ENCODE measurements at places on chromosomes 16 and 17.

GRCh38 chr17:2853283-2854142 is 57.3 kb downstream of the RAP1GAP2 start:
- DNase-seq = no peak

GRCh38 chr16:2042986-2043666 is 4.5 kb downstream of the NTHL1 start:
- no peak for DNase-seq

- no peak for DNase-seq
These were observed 54.4 kb upstream of the YPEL2 start for GRCh38 chr17:59277031-59277430.

- DNase-seq = no peak
These were observed at the start of gene LHX1 for GRCh38 chr17:36937001-36937958. LHX1 (plus strand) TSS chr17:36937475; CDS start chr17:36938198, 723 bp downstream.

DNA sequence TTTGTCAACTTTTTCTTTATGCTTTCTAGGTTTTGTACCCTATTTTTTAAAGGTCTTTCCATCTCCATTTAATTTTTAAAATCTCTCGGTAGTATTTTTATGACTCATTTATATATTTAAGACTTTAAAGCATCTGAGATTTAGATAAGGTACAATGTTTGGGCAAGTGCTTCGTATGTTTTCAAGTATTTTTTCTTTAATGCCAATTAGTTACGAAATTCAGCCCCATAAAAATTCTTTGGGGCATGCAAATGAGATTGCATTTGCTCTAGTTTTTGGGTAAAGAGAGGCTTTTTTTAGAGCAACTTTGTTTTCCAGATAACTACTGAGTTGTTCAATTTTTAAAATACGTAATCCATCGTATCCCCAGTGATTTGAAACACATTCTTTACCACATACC is 65.3 kb upstream of the CRHR1 start:
- no peak for DNase-seq

GRCh38 chr16:19232988-19233387 is 52.5 kb upstream of the CLEC19A start:
- peak; percentile 26 for DNase-seq

DNA sequence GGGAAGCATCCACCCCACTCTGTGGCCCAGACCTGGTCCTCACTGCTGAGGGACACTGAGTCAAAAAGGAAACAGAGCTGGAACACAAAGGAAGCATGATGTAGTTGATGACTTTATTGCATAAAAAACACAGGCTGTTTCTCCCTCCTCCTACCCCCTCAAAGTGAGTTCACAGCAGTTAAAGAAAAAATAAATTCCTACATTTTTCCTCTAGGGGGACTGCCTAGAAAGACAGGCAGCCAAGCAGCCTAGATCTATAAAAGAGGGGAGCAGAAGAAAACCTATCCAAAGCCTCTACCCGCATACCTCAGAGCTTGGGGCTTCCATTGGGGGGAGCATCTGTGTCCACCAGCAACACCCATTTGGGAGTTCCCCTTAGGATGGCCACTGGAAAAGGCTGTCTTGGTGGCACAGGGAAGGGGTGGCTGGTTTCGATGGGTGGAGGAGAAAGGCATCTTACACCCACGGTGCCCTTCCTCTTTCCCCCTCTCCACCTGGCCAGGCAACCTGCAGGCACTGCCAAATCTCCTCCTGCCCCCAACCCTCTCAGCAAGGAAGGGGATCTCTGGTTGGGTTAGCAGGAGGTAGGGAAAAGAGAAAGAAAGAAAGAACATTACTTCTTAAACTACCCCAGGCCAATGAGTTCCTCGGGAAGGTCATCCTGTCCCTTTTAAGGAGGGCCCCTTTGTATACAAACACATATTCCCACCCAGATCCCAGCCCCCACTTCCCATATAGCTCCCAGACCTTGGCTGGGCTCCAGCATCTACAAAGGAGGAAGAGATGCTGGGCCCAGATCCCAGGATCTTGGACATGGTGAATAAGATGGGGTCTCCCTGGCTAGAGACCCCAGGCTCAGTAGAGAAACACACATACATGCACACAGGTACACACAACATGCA is 4.0 kb upstream of the SCRN2 start:
- no peak for DNase-seq

- no peak for DNase-seq
These were observed 590 bp downstream of the TMEM219 start for GRCh38 chr16:29962344-29962994.

DNA sequence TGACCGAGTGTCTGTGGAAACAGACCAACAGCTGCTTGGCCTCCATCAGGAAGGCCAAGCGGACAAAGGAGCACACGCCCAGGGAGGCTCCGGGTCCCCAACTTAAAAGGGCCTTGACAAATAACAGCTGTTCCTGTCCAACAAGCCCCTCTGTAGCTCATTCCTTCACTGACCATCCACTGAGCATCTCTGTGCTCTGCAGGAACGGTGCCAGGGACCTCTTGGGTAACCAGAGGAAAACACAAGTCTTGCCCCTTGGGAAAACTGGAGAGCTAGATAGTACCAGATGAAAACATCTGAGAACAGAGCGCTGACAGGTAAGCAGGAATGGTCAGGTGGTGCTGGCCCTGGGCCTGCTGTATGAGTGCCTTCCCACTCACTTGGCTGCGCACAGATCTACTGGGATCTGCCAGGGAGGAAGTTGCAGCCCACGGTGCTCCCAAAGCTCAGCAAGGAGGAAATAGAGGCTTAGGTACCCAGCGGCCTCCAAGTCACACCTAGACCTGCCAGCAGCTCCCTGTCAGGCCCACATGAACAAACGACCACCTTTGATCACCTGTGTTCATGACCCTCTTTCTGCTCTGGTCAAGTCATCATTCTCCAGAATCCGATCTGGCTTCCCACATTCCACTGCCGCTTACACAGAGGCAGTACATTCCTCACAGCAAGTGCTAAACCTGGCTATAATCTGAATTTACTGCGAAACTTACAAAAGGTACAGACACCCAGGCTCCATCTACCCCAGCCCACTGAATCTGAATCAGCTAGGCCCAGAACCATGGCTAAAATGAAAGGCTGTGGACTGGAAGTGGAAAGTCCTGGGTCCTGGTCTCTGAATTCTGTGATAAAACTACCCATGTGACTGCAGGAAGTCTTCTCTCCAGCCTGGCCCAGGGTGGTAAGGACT is 12.5 kb downstream of the DCAKD start:
- DNase-seq = no peak

- DNase-seq = no peak
These were observed 63.4 kb downstream of the ANKRD11 start for GRCh38 chr16:89426736-89427530.

DNA sequence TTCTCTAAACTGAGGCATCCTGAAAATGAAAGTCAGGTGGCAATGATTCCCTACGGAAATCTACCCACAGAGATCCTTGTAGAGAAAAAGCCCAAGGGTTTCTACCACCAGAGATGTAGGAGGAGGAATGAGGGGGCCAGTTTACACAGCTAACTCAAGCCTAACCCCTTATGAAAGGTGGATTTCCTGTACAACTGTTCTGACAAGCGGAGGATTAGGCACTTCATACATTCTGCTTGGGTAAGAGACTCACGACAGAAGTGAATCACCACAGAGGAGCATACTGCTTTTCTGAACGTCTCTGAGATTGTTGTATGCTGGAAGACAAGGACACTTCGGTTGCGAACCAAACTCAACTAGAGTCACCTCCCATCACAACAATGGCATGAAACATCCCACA is 72.7 kb downstream of the SMG6 start:
- DNase-seq = no peak

GRCh38 chr16:49911430-49911829 is 55.5 kb upstream of the ZNF423 start:
- no peak for DNase-seq

DNA sequence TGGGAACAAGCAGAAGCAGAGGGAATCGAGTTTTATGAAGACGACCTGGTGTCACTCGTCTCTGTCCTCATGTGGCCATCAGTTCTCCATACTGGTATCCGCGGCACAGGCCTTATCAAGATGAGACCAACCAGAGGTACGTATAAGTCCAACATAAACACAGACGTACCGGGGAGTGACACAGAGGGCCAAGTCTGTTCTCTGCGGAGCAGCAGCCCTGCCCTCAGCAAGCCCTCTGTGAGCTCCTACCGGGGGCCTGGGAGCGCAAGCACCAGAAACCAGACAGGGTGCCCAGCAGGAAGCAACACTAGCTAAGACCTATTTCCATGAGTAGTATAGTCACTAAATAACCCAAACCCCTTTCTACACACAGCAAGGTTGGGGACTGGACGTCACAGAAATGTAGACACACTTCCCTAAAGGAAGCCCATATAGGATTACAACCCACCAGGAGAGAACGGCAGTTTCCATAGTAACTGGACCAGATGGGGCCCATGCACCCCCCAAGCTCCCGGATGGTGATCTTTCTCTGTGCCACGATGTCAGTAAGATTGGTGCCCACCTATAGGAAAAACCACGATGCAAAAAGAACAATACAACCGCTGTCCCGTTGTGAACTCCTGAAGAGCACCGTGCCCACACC is 911 bp downstream of the ARL16 start:
- DNase-seq = no peak

DNA sequence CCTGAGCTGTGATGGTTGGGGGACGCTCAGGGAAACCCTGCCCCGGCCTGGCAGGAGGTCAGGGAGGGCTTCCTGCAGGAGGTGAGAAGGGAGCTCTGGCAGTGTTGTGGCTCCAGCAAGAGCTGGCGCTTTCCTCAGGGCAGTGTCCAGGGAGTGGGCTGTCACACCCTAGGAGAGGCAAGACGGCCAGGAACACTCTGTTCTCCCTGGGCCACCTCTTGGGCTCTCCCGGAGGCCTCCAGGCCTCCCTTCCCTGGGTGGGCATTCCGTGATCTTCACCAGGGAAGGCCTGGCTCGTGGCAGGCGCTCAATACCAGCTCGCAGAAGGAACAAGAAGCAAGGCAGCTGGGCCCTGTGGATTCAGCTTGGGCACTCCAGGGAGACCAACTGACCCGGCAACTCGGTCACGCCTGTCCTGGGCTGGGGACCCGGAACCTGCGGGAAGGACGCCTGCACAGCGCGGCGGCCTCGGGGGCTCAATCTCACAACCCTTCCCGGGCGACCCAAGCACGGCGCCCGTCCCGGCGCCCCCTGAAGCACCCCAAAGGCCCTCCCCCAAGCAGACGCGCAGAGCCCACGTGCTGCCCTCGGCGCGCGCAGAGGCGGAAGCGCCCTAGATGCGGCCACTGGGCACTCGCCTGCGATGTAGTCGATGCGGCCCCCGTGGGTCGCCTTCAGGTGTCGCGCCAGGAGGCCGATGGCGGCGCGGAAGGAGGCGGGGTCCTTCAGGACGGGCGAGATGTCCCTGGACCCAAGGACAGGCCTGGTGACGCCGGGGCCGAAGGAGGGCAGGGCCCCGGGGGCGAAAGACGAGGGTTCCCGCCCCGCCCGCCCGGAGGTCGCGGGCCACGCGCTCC is 588 bp downstream of the APRT start:
- peak; percentile 71 for DNase-seq

GRCh38 chr17:60106340-60107059 is 27.8 kb upstream of the HEATR6 start:
- no peak for DNase-seq

- no peak for DNase-seq
These were observed 262.0 kb downstream of the CPPED1 start for GRCh38 chr16:12541672-12542071.

DNA sequence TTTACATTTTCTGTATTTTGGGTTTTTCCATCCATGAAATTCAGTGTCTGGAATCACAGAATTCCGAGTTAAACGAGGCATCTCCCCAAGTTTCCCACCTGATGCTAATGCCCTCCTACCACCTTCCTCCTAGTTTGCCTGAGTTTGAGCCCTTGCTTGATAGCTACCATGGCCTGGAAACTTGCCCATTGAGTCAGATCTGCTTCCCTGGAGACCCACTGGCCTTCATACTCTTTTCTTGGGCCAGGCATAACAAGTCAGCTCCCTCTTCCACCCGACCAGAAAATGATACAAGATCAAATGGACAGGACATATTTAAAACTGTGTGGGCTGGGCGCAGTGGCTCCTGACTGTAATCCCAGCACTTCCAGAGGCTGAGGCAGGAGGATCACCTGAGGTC is 10.2 kb downstream of the SETD1A start:
- DNase-seq = no peak

- no peak for DNase-seq
These were observed 64.6 kb downstream of the RTN4RL1 start for GRCh38 chr17:1960545-1960912.

DNA sequence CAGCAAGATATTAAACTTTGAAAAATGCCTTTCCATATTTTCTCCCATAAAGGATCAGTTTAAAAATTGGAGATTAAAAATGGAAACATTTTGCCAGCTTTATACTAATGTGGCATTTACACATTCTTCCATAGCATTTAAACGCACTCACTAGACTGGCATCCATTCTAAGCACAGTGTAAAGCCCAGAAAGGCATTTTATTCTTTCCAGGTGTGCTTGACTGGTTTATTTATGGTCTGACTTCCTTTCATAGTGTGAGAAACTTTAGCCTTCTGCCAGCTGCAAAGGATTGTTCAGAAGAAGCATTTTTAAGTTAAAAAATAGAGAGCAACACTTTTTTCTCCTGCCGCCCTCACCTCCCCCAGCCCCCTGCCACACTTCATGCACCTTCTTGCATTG is 271.7 kb upstream of the PSMD7 start:
- no peak for DNase-seq

GRCh38 chr17:66177048-66177447 is 14.9 kb downstream of the CEP112 start:
- peak; percentile 68 for DNase-seq

DNA sequence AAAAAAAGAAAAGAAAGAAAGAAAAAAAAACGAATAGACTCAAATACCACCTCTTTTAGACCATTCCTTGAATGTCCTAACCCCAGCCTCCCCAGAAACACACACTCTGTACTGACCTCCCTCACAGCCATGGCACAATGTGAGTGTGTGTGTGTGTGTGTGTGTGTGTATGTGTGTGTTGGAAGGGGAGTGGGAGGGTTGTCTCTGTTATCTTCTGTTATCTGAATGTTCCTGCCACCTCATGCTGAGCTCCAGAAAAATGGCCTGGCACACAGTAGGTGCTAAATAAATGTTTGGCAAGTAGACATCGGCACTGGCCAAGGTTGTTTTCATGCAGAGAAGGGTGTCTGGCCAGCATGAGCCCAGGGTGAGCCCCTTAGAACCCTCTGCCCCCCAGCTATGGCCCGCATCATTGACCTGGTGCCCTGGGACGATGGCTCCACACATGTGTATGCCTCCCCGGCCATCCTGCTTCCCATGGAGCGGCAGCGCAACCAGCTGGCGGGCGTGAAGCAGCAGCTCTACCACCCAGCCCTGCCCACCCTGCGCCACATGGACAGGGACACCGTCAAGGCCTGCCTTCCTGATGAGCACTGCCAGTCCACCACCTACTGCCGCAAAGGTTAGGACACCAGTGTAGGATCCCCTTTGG is 6.6 kb upstream of the CNGB1 start:
- DNase-seq = no peak

Measured in NCI-H1092 (cell line).